ENCODE measurements at places on chromosomes 11 and 22.

- DNase-seq = no peak
Measured at GRCh38 chr11:41613326-41613725, 153.9 kb upstream of the LRRC4C start.

DNA sequence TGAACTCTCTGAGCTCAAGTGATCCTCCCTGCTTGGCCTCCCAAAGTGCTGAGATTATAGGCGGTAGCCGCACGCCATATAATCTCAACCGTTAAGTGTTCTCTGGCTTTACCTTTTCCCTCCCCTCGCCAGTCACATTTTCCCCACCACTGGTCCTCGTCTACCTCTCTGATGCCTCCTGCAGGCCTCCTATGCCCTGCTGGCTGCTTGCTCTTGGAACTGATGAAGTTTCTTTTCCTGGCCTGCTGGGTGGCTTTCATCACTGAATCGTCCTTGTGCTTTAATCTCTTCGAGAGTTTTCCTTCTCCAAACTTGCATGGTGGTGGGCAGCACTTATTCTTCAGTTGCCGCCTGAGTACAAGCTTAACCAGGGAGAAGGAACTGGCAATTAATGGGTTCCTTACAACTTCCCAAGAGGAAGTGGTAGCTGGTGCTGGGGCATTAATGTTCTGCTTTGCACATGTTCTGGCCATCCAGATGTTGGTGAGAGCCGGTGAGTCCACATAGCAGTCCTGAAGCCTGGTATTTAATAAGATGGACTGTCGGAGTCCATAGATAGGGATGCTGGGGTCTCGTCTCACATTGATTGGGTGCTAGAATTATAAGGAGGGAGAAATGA, 1.3 kb downstream of the C22orf31 start:
- DNase-seq = no peak

DNA sequence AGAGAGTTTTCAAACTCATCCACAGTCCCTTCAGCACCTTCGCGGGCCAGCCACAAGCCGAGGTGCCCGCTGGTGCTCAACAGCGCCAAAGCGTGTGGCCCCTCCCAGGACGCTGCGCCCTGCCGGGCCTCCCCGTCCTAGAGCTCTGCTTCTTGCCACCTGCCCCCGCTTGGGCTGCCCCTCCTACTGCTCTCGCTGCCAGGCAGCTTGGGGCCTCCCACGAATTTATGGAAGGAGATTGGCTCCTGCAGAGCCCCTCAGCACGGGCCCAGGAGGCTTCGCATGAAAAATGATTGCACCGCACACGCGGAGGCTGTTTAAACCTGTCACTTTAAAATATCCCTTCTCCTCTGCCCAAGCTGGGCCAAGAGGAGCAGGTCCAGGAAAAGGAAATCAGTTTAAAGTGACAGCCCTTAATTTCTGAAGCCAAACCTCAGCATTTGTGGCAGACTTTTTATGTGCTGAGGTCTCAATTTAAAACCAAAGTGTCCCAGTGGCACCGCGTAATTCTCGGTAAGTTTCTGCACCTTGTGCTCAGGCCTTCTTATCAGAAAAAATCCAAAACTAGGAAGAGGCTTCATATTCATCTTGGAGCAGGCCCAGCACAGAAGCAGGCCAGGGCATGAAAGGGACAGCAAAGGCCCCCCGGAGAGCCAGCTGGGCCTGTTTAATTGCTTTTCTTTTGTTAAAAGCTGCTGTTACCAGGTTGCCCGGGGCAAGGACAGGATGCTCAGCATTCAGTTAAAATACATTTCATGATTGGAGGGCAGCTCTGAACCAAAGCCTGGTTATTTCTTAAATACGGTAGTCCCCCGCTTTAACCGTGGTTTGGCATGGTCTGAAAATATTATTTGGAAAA, 303.6 kb downstream of the OPCML start:
- peak; percentile 82 for DNase-seq

DNA sequence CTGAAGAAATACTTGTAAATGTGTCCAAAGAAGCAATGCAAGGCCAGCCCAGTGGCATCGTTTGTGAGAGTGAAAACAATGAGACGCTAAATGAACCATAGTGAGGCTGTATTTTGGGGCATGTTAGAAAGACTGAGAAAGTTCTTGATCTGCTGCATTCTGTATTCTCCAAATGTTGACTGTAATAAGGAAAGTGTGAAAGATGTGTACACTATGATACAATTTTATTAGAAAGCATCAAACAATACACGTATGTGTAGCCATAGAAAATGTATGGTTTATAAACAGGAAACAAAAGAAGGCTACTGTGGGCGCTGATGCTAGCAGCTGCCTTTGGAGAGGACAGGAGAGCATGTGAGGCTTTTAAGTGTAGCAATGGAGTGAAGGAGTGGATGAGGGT, 233.5 kb upstream of the E2F8 start:
- DNase-seq = no peak

DNA sequence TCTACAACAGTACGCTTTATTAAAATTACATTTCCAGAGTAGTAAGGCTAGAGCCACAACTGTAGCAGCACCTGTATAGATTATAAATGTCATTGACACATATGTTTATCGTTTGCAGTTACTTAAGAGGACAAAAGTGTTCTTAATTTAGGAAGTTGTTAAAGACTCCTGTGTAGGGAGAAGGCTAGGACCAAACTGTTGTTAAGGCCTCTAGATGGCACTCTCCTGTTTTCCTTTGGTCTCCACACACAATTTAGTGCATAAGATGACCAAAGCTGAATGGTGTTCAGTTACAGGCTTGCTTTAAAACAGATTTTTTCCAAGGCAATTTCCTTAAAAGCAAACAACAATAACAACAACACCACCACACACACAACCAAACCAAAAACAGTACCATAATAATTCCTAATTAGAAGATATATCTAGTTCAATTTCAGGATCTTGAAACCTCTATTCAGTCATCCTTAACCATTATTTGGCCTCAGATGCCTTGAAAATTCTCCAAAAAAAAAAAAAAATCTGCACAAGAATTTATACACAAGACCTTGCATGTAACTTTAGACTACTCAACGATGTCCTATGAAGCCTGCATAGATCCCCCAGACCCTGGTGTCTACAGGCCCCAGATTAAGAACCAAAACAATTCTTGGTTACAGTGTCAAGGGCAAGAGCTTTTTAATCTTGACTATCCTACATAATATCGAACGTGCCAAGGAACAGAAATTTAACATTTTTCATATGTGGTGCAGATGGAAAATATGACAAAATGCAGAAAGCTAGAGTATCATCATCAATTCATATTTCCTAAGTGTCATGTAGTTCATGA, 42.6 kb upstream of the APOA1 start:
- DNase-seq = peak; percentile 83

GRCh38 chr11:43547889-43548381, 132.6 kb upstream of the HSD17B12 start:
- peak; percentile 85 for DNase-seq

GRCh38 chr11:117281159-117281558, 10.0 kb upstream of the BACE1-AS start:
- DNase-seq = no peak

GRCh38 chr22:46770726-46771125, 8.3 kb downstream of the TBC1D22A start:
- DNase-seq = no peak

DNA sequence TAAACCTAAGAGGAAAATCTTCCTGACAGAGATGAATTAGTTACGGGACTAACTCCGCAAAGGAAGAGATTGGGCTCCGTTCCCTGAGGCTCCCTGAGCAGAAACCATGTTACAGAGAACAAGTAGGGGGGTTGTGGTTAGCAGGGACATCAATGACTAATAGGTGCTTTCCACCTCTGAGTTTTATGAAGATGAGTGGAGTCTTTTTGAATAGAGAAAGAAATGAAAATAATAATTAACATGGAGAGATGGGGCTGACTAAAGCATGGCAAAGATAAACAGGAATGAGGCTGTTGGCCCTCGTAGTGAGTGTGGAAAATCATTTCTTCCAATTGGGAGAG, 47.5 kb upstream of the PICALM start:
- DNase-seq = peak; percentile 11

GRCh38 chr22:17703811-17704210, 65.3 kb downstream of the BCL2L13 start:
- no peak for DNase-seq

- DNase-seq = no peak
Measured at GRCh38 chr22:41770715-41771468, 29.6 kb upstream of the CCDC134 start.

GRCh38 chr22:27318516-27318915, 483.0 kb downstream of the MN1 start:
- peak; percentile 98 for DNase-seq

DNA sequence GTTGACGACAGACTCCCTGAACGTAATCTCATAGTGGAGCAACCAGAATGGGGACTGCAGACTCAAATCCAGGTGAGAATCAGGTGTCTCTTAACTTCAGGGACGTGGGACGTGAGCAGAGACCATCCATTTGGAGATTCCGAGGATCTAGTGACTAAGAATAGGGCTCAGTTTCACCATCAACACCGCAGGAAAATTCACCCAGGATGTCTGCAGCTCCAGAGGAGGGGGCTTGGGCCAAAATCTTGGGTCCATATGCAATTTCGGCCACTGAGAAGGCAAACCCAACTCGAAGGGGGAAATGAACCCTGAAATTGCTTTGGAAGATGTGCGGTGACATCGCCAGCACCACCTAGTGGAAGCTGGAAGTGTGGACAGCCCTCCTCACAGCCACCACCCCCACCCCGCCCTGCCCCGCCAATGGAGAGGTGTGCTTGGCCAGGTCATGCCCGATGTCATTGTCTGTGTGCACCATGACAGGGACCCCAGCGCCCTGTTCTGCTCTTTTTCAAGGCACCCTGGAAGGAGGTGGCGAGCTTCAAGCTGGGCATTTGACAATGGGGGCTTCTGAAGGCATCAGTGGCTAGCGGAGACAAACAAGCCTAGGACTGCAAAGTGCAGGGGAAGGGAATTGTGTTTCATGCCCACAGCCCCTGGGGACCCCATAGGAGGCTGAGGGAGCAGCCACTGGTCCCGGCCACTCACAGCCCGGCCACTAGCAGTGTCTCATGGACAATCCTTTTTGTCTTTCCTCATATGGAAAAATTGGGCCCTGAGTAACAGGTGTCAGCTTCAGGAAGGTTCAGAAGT, 24.8 kb downstream of the APOL1 start:
- DNase-seq = peak; percentile 28

DNA sequence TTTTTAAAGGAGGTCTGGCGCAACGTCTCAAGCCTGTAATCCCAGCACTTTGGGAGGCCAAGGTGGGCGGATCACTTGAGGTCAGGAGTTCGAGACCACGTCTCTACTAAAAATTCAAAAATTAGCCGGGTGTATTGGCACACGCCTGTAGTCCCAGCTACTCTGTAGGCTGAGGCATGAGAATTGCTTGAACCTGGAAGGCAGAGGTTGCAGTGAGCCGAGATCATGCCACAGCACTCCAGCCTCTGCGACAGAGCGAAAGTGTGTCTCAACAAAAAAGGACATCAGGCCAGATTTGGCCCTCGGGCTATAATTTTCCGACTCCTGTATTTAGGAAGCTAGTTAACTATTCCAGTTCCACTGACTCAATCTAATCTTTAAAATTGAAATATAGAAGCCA, 78.7 kb upstream of the SLC25A18 start:
- no peak for DNase-seq

- no peak for DNase-seq
Measured at GRCh38 chr11:126145954-126146353, 65.5 kb downstream of the RPUSD4 start.

- no peak for DNase-seq
Measured at GRCh38 chr11:85844439-85845123, 10.6 kb upstream of the CCDC83 start.

DNA sequence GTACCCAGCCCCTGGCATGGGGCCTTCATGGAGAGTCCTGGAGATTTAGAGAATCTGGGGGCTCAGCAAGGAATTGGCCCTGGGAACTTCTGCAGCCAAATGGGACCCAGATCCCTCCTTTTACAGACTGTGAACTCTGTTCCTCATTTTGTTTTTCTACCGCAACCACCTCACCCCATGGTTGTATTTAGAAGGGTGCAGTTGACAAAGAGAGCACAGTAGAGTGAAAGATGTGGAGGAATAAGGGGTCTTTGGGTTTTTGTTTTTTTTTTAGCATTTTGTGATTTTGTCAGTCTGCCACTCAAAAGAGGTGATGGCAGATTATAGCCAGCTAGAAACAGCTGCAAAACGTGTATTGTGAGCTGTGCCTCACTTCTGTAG, 1.9 kb downstream of the ZNF74 start:
- DNase-seq = no peak

DNA sequence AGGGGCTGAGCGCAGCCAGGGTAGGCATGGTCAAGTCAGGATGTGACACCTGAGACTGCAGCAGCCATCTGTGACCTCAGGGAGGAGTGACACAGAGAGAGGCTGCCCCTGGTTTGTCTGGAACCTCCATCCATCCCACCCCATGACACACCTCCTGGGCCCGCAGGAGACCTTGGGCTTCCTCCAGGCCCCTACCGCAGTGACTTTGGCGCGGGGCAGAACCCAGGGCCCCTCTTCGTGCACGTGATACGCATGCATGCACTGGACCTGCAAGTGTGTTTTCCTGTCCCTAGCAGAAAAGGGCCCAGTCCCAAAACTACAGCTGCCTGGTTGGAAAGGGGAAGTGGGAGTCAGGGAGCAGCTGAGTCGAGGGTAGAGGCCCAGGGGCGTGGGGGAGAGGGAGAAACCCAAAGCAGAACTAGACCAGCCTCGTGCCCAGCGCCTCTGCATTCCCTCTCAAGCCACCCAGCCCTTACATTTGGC, 7.9 kb upstream of the CYTH4 start:
- DNase-seq = no peak

- DNase-seq = no peak
Measured at GRCh38 chr11:86595451-86595850, 77.0 kb downstream of the ME3 start.

DNA sequence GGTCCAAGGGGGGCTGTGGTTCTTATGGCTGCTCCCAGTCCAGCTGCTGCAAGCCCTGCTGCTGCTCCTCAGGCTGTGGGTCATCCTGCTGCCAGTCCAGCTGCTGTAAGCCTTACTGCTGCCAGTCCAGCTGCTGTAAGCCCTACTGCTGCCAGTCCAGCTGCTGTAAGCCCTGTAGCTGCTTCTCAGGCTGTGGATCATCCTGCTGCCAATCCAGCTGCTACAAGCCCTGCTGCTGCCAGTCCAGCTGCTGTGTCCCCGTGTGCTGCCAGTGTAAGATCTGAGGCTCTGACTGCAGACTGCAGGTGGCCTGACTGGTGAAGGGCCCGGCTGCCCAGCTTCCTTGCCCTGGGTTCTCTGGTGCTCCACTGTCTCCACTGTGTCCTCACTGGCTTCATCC, 696 bp downstream of the KRTAP5-5 start:
- no peak for DNase-seq

GRCh38 chr11:130599073-130599654, 150.7 kb downstream of the ADAMTS15 start:
- DNase-seq = no peak

GRCh38 chr11:35100013-35100383, 39.0 kb upstream of the CD44 start:
- no peak for DNase-seq

DNA sequence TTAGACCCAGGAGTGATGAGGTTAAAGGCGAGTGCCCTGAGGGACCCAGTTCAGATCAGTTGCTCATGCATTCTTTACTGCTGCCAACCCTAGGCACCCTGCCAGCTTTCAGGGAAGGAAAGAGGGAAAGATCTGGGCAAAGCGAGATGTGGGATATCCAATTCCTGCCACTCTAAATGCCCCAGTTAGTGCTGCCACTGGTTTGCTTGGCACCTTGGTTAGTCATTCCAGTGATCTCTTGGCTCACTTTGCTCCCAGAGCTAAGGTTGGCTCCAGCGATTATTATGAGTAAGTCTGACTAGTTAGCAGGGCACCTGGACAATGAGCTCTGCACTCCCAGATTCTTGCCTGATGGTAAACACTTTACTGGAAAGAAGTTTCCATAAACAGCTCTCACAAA, 85.0 kb downstream of the INSC start:
- peak; percentile 74 for DNase-seq
